ENCODE measurements at places on chromosomes 16 and 17.

DNA sequence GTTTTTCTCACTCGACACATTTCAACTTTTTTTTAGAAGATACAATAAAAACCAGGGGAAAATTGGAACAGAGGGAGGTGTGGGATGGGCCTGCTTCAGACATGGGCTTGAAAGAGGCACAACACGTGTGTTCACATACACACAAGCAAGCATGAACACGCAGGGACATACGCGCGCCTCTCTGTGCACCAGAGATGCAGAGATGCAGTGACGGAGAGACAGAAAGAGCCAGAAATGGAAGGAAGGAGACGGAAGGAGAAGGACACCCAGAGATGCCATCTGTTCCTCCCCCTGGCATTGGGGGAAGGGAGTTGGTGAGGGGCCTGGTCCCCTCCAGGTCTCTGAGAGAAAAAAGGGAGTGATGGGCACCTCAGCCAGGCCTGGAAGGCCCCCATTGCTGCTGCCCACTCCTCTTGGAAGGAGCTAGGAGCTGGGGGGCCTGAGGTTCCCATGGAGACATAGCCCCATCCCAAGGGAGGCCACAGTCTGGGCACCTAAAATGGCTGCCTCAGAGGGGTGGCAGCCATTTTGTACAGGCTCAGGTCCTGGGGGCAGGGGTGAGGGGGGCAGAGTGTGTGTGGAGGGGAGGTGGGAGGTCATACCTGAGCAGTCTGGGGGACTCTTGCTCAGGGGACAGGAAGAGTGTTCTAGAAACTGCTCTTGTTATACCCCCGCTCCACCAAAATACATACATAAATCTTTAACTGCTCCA lies 3.8 kb upstream of the NEUROD2 start:
- DNase-seq = no peak

- DNase-seq = no peak
These were observed 140.6 kb upstream of the CORO6 start for GRCh38 chr17:29763273-29763672.

GRCh38 chr17:46875849-46876352 lies 24.5 kb downstream of the WNT9B start:
- DNase-seq = peak; percentile 38

- DNase-seq = no peak
These were observed 10.0 kb upstream of the SLC4A1 start for GRCh38 chr17:44277976-44278375.

- peak; percentile 25 for DNase-seq
These were observed 140.5 kb downstream of the SEC14L1 start for GRCh38 chr17:77281122-77281903.

DNA sequence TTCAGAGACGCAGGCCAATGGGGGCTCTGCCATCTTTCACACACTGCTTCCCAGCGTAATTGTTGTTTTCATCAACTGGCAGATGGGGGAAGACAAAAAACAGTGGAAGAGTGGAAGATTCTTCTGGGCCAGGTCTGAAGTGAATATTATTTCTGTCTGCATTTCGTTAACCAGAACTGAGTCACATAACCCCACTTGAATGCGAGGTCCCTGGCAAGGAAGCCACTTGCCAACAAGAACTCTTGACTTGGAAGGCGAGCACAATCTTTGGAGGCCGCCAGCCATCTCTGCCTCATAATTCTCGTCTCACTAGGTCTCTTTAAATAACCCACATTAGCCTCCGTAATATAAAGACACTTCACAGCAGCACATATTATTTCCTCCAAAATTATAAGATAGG lies 75.4 kb downstream of the CYB561 start:
- no peak for DNase-seq

- no peak for DNase-seq
These were observed 34.7 kb upstream of the NGFR start for GRCh38 chr17:49460401-49460800.

GRCh38 chr17:72282439-72283029 lies 161.7 kb downstream of the SOX9 start:
- no peak for DNase-seq

DNA sequence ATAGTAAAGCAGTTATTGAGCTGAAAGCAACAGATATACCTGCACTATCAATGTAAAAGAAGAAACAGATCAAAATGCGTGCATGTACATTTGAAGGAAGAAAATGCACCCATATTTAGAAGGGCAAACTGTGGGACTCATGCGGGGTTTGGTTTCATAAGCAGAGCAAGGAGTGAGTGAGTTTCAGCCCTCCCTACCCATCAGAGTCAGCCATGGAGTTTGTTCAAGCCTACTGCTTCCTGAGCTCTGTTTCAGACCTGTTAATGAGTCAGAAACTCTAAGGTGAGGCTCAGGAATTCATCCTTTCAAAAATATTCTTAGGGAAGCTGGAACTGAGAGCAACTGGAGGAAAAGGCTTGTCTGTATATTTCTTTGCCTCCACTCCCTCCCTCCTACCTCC lies 446.2 kb downstream of the HS3ST4 start:
- no peak for DNase-seq

DNA sequence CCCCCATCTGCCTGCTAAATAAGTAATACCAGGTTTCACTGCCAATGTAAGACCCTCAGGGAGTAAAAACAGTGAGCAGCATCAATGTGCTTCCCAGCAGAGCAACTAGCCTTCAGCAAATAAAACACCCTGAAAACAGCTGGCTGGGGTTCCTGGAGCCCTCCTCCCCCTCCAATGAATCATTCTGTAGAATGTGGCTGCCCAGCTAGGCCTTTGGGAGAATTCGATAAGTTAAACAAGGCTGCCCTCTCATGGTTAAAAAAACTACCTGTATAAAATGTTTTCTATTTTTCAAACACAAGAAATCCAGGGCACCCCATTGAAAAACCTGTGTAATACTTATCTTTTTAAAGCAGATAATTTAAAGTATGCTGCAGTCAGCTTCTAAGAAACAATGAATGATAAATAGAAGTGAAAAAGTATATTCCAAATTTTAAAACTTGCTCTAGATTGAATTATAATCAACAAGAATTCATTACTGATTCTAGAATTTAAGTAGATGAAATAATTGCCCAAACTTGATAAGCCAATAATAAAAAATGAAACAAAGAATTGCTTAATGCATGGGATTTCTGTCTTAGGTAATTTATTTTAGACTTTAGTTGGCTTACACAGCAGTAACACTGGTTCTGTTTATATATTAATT lies 9.4 kb upstream of the TOM1L1 start:
- peak; percentile 19 for DNase-seq

- DNase-seq = no peak
These were observed 4.8 kb downstream of the ATP2A3 start for GRCh38 chr17:3959295-3959899.

DNA sequence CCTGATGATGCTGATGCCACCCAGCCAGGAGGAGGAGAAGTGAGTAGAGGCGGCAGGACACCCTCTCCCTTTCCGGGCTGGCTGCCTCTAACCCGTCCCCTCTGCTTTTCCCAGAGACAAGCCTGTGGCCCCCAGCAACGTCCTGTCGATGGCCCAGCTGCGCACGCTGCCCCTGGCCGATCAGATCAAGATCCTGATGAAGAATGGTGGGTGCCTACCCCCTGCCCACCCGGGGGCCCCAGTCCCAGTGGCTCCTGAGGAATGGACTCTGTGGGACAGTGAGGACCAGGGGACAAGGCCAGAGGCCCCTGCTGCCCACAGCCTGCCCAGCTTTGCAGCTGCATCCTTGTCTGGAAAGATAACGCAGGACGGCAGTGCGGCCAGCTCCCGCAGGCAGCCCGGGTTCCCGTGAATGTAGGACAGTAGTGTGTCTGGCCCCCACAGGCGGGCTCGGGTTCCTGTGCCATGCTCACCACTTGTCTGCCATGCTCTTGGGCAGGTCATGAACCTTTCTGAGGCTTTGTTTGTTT lies 19.9 kb downstream of the POLR3E start:
- no peak for DNase-seq

- DNase-seq = peak; percentile 54
These were observed 91.2 kb downstream of the IRX5 start for GRCh38 chr16:55021595-55022475.

DNA sequence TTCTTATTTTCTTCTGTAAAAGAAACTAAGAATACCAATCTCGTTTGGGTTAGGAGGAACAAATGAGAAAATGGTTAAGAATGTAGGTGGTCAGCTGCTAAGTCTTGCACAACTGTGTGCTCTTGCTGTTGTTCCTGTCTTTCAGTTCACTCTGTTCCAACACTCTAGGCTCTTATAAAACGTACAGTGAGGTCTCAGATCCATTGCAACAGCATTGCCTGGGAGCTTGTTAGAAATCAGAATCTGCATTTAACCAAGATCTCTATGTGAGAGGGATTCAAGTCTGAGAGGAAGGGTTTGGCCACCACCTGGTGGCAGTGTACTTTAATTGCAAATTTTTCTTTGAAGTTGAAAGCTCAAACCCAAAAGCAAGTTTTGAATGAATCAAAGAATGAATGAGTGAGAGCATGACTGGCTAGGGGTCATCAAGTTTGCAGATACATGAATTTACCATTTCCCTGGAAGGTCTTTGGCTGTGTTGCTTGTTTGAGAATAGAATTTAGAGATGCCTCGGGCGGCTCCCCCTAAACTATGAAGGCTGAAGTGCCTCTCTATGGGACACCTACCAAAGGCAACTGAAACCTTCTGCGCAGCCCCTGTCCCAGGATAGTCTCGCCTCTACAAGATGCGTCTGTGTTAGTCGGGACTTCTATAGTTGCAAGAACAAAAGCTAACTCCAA lies 2.5 kb downstream of the ALOX15B start:
- peak; percentile 78 for DNase-seq

DNA sequence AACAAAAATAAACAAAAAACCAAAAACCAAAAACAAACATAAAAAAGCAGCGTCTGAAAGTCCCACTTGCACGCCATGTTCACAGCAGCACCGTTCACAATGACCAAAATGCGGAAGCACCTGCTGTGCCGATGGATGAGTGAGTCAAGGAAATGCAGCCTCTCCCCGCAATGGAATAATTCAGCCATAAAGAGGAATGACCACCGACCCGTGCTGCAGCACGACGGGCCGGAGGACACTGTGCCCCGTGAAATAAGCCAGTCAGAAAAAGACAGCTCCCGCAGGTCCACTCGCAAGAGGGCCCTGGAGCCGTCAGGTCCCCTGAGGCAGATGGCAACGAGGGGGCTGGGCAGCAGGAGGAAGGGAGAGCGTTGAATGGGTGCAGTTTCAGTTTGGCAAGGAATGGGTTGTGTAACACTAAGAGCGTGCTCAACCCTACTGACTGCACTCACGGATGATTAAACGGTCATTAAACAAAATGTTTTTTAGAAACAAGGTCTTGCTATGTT lies 5.1 kb downstream of the CLCN7 start:
- no peak for DNase-seq

- DNase-seq = no peak
These were observed 2.4 kb upstream of the SDK2 start for GRCh38 chr17:73646409-73647300.

GRCh38 chr16:82379551-82379950 lies 209.5 kb upstream of the MPHOSPH6 start:
- DNase-seq = no peak

DNA sequence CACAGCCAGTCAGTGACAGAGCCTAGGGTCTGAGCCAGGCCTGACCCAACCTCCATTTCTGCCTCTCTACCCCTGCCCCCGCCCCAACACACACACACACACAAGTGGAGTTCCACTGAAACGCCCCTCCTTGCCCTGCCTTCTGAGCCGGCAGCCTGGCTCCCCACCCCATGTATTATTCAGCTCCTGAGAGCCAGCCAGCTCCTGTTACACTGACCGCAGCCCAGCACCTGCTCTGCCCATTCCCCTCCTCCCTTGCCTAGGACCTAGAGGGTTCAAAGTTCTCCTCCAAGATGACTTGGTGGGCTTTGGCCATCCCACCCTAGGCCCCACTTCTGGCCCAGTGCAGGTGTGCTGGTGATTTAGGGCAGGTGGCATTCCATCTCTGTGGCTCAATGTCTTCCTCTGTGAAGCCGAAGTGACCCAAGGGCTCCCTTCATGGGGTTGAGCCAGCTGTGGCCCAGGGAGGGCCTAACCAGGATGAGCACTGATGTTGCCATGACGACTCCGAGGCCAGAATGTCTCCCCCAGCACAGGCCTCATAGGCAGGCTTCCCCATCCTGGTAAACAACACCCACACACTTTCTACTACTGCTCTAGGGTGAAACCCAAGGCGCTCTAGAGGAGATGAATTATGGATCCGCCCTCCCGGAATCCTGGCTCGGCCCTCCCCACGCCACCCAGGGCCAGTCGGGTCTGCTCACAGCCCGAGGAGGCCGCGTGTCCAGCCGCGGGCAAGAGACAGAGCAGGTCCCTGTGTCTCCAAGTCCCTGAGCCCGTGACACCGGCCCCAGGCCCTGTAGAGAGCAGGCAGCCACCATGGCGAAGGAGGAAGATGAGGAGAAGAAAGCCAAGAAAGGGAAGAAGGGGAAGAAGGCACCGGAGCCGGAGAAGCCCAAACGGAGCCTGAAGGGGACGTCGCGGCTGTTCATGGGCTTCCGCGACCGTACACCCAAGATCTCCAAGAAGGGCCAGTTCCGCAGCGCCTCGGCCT lies 9.7 kb downstream of the MYO15A start:
- DNase-seq = no peak

- DNase-seq = no peak
These were observed 505.0 kb downstream of the GRIN2A start for GRCh38 chr16:9677301-9677653.

DNA sequence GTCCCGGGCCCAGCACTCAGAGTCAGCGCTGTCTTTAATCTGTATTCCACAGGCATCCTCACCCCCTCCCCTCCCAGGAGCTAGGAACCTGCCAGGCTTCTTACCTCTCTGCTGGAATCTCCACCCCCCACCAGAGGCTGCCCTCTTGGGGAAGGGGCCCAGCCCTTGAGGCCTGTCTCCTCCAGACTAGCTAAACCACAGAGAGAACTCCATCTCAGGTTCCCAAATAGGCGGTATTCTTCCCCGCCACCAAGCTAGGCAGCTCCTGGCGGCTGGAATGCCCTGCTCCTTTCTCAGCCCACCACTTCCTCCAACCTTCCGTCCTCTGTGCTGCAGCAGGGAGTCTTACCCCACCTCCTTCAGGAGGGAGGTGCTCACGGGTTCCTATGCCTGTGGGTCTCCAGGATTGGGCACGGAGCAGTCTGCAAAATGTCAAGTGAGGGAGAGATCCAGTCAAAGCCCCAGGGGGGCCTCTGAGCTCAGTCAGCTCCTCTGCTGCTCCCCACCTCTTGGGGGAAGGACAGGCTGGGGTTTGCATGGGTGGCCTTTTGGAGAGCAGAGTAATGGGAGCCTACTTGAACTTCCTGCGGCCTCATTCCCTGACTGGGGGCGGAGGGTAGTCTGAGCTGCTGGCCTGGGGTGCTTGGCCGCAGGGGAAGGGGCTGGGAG lies 55.7 kb downstream of the SREBF1 start:
- DNase-seq = no peak

- DNase-seq = no peak
These were observed 39.3 kb downstream of the MEAK7 start for GRCh38 chr16:84465154-84465553.

DNA sequence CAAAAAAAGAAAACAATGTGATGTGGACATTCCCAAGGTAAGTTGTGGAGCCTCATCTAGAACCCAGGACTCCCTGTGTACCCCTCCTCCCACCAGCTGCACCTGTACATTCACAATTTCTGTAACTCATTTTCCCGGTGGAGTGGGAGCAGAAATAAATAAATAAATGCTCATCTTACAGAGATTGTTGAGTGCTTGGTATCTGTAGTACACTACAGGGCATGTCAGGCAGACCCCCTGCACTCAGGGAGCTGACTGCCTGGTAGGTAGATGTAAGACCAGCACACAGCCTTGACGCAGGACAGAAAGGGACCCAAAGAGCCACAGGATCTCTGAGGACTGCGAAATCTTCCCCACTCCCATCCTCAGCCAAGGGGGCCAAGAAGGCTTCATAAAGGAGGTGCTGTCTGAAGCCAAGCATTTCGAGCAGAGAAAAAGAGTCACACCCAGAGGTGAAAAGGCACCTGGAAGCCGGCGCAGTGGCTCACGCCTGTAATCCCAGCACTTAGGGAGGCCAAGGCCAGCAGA lies 6.5 kb downstream of the EIF1 start:
- DNase-seq = no peak
